ENCODE measurements at places on chromosomes 2 and 18.

DNA sequence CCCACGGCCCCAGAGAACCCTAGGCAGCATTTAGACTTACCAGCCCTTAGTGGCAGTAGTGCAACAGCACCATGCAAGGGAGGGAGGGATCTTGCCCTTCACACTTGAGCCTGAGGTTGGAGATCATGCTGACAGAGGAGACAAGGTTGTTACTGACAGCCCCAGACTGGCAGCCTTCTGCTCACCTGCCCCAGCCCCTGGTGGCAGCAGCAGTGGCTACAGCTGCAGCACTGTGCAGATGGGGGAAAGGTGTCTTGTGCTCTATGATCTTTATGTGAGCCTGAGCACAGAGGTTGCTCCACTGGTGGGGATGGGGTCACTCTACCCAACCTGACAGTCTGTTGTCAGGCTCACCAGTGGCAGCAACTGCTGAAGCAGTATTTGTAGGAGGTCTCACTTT, 501.2 kb upstream of the LRRTM4 start:
- DNase-seq = no peak

DNA sequence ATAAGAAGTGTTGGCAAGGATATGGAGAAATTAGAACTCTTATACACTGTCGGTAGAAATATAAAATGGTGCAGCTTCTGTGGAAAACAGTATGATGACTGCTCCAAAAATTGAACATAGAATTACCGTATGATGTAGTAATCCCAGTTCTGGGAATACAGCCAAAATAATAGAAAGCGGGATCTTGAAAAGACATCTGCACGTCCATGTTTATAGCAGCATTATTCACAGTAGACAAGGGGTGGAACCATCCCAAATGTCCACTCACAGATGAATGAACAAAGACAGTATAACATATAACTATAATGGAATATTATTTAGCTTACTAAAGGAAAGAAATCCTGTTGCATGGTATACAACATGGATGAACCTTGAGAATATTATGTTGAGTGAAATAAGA, 257.7 kb downstream of the TDRD15 start:
- DNase-seq = no peak

DNA sequence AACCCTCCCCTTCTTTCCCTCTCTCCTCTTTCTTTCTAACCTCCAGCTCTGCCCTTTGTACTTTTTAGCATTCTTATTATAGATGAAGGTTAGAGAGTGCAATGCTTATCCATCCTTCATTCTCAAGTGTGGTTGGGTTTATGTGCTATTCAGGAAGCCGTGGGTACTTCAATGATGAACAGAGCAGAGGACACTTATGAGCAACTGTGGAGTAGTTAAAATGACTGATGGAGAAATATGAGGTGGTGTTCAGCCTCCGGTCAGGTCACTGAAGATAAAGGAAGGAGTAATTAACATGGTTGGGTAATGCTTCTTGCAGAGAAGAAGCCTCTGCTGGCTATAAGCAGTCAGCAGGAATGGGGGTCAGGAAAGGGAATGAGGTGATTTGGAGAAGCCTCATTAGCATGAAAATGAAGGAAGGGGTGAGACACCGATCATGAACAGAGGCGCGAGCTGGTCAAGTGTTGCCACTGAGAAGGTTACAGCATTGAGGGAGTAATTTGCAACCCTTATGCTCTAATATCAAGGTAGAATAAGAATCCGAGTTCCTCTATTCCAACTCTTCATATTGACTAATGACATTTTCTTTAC, 174.7 kb downstream of the LPIN1 start:
- DNase-seq = no peak

- DNase-seq = no peak
These were observed 253.0 kb upstream of the ERBB4 start for GRCh38 chr2:212791569-212791968.

GRCh38 chr2:210199854-210200253, 25.4 kb downstream of the ACADL start:
- no peak for DNase-seq
